Naive thymus-derived CD4-positive, alpha-beta T cell (primary cell): ENCODE measurements at places on chromosomes 3 and 15. TPM values are rescaled to one million over a fixed set of nuclear protein-coding genes. Genes with fewer than 3 reads are reported as not detected.

The C3orf80 gene
- total RNA-seq = 0.13 and 0.19 TPM in 2 replicates

The CAND2 gene
- total RNA-seq = 1.9 TPM

The ROPN1 gene
- not detected for total RNA-seq

The SLC12A1 gene
- total RNA-seq = not detected in 2 replicates

The EBLN2 gene
- total RNA-seq = 12.9 TPM

The CNTN3 gene
- total RNA-seq = not detected

The TGM5 gene
- total RNA-seq = not detected

The JAGN1 gene
- 16.0 TPM for total RNA-seq

The LRRK1 gene
- total RNA-seq = 0.60 TPM

The ACKR2 gene
- 0.75 and 1.1 TPM in 2 replicates for total RNA-seq

The SLC27A2 gene
- 0.61 TPM for total RNA-seq

The CSTA gene
- total RNA-seq = 0.70 TPM

The WNT5A gene
- not detected for total RNA-seq

The KLF15 gene
- not detected in 2 replicates for total RNA-seq

The DYNLT2B gene
- 5.1 TPM for total RNA-seq

The LRTM1 gene
- not detected for total RNA-seq

GRCh38 chr3:39284457-39284881 is 4.6 kb upstream of the CX3CR1 start:
- no peak for DNase-seq
- H3K4me1 ChIP-seq = peaks cover 9% of the 10 kb centered on the region
- no peaks in the 10 kb centered on the region for H3K27me3 ChIP-seq
- no peak overlapping the region for H3K27ac ChIP-seq
- no peaks in the 10 kb centered on the region for H3K36me3 ChIP-seq
- H3K4me3 ChIP-seq = no peak overlapping the region

GRCh38 chr3:187739094-187739560 is 6.1 kb downstream of the BCL6 start:
- DNase-seq = no peak
- no peaks in the 10 kb centered on the region for H3K36me3 ChIP-seq
- H3K27me3 ChIP-seq = no peaks in the 10 kb centered on the region

GRCh38 chr3:132870541-132870940 is 148.3 kb upstream of the NPHP3 start:
- no peaks in the 10 kb centered on the region for H3K27me3 ChIP-seq
- no peak for DNase-seq
- H3K4me3 ChIP-seq = no peak overlapping the region
- no peaks in the 10 kb centered on the region for H3K36me3 ChIP-seq
- H3K27ac ChIP-seq = no peak overlapping the region

DNA sequence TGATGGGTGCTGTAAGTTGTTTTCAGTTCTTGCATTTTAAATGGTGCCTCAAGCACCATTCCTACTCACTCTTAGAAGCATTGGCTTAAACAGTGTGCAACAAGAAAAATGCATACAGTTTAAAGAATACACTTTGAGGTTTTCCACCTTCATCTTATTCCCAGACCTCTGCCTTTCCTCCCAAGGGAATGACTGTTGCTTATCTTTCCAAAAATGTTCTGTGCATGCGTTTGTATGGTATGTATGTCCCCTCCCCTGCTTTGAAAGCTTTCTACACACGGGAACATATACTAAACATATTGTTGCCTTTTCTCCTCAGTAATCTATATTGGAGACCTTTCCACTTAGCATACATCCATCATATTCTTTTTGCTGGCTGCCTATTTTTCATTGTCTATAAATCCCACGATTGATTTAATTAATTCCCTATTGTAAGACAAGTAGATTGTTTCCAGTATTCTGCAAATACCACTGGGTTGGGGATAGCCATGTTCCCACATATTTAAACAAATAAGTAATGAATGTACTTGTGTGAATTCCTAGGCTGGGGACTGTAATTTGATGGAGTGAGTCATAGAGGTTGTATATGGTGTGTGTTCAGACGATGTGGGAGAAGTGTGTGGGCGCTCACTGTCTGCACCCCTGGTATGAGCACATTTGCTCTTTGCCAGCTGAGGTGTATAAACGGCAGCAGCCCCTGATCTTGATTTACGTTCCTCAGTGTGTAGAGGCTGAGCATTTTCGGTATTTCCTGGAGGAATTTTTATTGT is 5.8 kb downstream of the TRAK1 start:
- H3K27ac ChIP-seq = no peak overlapping the region
- no peaks in the 10 kb centered on the region for H3K36me3 ChIP-seq

- H3K36me3 ChIP-seq = no peaks in the 10 kb centered on the region
- H3K4me1 ChIP-seq = no peaks in the 10 kb centered on the region
- no peak for DNase-seq
- H3K27ac ChIP-seq = no peak overlapping the region
- H3K4me3 ChIP-seq = no peak overlapping the region
Measured at GRCh38 chr15:101435761-101436160, 53.7 kb downstream of the PCSK6 start.

- no peak for DNase-seq
- peaks cover 6% of the 10 kb centered on the region for H3K27me3 ChIP-seq
- H3K4me1 ChIP-seq = peaks cover 6% of the 10 kb centered on the region
- no peaks in the 10 kb centered on the region for H3K36me3 ChIP-seq
Measured at GRCh38 chr3:129604767-129605166, 1.7 kb downstream of the PLXND1 start.

GRCh38 chr15:66679657-66680108 is 22.4 kb upstream of the SMAD6 start:
- H3K36me3 ChIP-seq = no peaks in the 10 kb centered on the region
- no peak overlapping the region for H3K27ac ChIP-seq
- H3K27me3 ChIP-seq = no peaks in the 10 kb centered on the region
- no peak overlapping the region for H3K4me3 ChIP-seq

DNA sequence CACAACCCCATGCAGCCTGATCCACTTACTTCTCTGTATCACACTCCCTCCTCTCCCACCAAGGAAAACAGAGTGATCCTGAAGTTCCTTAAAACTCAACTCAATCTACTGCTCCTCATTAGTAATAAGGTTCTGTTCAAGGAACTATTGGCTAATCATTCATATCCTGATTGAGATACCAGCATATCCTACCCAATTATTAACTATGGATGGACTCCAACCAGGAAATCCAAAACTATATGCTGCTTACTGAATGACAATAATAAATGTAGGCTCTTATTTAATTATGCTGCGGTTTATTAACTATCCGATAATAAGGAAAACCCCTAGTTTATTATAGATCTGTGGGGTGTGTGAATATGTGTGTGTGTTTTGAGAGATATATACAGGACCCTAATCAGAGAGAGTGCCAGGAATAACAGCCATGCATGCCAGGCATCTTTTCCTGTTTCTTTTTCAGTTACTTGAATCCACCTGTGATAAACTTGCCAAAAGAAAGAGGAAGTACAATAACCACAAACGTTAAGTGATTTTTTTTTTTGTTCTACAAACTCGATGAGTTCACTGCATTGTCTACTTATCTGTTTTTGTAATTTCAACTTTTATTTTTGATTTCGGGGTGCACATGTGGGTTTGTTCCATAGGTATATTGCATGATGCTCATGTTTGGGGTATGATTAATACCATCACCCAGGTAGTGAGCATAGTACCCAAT is 1031.7 kb upstream of the CFAP20DC start:
- peaks cover 23% of the 10 kb centered on the region for H3K4me1 ChIP-seq
- H3K27me3 ChIP-seq = no peaks in the 10 kb centered on the region
- H3K4me3 ChIP-seq = peak overlapping the region; percentile 54
- peak overlapping the region; percentile 86 for H3K27ac ChIP-seq
- peak; percentile 41 for DNase-seq

GRCh38 chr3:36488077-36488789 is 107.9 kb downstream of the STAC start:
- no peaks in the 10 kb centered on the region for H3K27me3 ChIP-seq
- no peak overlapping the region for H3K4me3 ChIP-seq
- no peak for DNase-seq
- H3K36me3 ChIP-seq = no peaks in the 10 kb centered on the region
- H3K27ac ChIP-seq = no peak overlapping the region

GRCh38 chr3:101027286-101027685 is 34.1 kb upstream of the ABI3BP start:
- H3K4me3 ChIP-seq = no peak overlapping the region
- H3K27me3 ChIP-seq = no peaks in the 10 kb centered on the region
- no peaks in the 10 kb centered on the region for H3K4me1 ChIP-seq
- no peak for DNase-seq

DNA sequence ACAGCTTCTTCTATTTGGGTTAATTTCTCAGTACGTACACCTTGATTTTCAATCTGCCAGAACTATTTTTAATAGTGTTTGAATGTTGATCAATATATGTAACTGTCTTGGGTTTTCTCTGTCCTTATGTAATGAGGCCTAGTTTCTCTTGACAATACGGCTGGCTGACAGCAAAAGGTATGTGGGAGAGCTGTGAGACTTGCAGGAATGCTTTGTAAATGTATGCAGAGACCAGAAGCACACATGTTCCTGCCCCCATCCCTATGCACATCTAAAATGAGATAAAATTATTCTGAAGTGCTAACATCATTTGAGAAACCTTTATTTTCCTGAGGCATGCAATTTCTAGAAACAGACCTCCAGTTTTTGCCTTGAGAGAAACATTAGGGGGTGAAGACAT is 593.8 kb upstream of the GBE1 start:
- no peak overlapping the region for H3K4me3 ChIP-seq
- no peak for DNase-seq
- no peaks in the 10 kb centered on the region for H3K27me3 ChIP-seq
- H3K27ac ChIP-seq = no peak overlapping the region
- no peaks in the 10 kb centered on the region for H3K36me3 ChIP-seq

DNA sequence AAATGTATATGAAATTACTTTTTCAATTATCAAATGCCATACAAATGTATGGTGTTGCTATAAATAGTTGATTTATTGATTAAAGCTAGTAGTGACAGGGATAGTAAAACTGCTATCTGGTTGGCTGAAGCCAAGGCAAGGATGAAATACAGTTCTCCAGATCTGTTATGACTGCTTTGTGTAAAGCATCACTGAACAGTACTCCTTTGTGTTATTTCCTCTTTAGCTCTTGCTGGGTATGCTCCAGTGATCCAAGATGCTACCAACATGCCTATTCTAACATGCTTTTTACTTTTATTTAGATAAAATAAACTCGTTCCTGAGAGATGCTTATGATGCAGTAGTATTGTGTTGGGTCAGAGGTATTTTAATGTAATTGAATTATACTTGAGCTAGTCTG is 12.4 kb upstream of the UBR1 start:
- no peak for DNase-seq
- H3K27me3 ChIP-seq = no peaks in the 10 kb centered on the region
- H3K4me1 ChIP-seq = peaks cover 9% of the 10 kb centered on the region
- H3K36me3 ChIP-seq = no peaks in the 10 kb centered on the region

DNA sequence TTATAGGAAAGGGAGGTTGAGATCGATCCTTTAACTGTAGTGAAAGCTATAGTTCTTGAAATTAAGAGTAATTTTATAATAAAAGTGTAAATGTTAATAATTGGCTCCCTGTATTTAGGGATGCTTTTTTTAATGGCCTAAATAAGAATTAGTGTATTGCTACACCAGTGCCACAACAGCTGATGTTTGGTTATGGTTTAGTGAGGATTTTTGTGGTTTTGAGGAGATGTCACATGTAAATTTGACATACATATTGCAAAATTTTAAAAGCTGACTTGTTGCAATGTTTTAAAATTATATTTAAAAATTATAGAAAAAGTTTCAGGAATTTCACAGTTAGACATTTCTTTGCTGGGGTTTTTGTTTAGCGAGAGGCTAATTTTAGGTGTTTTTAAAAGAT is 3.9 kb downstream of the TSC22D2 start:
- peak overlapping the region; percentile 96 for H3K4me3 ChIP-seq
- peaks cover 27% of the 10 kb centered on the region for H3K4me1 ChIP-seq
- peak overlapping the region; percentile 25 for H3K27ac ChIP-seq
- no peaks in the 10 kb centered on the region for H3K27me3 ChIP-seq

DNA sequence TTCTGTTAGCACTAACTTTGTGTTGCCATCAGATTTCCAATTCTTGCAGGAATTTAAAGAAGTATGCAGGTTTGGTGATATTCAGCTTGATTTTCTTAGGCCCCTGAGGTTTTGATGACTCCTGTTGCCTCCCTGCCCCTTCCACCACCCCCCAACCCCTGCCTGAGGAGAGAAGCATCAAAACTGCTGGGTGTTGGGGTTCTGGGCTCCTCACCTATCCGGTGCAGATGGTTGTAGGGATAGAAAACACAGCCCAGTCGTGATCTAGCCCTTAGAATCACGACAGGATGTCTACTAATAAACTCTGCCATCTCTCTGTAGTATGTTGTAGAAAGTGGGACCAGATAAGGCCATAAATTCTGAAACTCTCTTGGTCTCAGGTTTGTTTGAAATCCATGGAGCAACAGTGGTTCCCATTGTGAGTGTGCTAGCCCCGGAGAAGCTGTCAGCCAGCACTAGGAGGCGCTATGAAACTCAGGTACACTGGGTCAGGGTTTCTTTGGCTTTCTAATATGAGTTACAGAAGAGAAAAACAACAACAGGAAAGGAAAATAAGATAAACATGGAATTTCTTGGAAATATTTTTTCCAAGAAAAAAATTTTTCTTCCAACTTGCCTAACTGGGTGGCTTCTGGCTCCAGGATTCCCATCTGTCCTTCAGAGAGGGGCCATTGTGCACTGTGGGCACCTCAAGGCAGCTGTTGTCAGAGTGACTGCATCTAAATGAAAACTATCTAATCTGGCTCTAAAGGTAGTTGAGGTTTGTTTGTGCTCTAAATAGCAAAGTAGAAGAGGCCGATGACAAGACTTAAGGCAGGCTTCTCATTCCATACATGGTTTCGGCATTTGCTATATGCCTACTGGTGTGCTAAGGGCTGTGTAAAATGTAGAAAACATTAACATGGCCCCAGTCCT is 8.7 kb downstream of the SRP14 start:
- H3K36me3 ChIP-seq = peaks cover 58% of the 10 kb centered on the region
- H3K27ac ChIP-seq = no peak overlapping the region
- H3K27me3 ChIP-seq = no peaks in the 10 kb centered on the region
- no peaks in the 10 kb centered on the region for H3K4me1 ChIP-seq

GRCh38 chr3:177835008-177835407 is 637.7 kb upstream of the TBL1XR1 start:
- H3K27me3 ChIP-seq = no peaks in the 10 kb centered on the region
- H3K27ac ChIP-seq = no peak overlapping the region
- no peak overlapping the region for H3K4me3 ChIP-seq
- H3K36me3 ChIP-seq = no peaks in the 10 kb centered on the region
- no peak for DNase-seq
- H3K4me1 ChIP-seq = no peaks in the 10 kb centered on the region

DNA sequence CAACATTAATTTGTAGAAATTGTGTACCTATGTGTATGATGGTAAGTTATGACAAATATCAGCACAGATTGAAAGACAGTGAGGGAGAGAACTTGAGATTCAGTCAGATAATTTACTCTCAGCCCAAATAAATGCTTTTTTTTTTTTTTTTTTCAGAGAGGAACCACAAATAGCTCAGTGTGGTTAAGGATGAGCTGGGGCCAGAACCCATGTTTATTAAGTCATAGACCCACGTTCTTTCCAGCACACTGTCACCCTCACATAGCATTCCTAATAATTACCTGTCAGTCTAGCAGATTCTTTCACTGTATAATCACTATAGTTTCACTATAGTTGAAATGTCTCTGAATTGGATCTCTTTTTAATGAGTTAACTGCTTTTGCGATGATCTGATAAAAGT is 246.1 kb downstream of the ZIC1 start:
- no peaks in the 10 kb centered on the region for H3K4me1 ChIP-seq
- H3K36me3 ChIP-seq = no peaks in the 10 kb centered on the region
- H3K27me3 ChIP-seq = no peaks in the 10 kb centered on the region
- H3K27ac ChIP-seq = no peak overlapping the region

GRCh38 chr3:10770981-10771380 is 45.0 kb upstream of the SLC6A11 start:
- no peaks in the 10 kb centered on the region for H3K4me1 ChIP-seq
- no peak overlapping the region for H3K27ac ChIP-seq
- DNase-seq = no peak
- no peak overlapping the region for H3K4me3 ChIP-seq
- H3K27me3 ChIP-seq = no peaks in the 10 kb centered on the region
- H3K36me3 ChIP-seq = no peaks in the 10 kb centered on the region
